Left forelimb (tissue), 1 donor: ENCODE measurements at places on chromosomes 2 and 18.

DNA sequence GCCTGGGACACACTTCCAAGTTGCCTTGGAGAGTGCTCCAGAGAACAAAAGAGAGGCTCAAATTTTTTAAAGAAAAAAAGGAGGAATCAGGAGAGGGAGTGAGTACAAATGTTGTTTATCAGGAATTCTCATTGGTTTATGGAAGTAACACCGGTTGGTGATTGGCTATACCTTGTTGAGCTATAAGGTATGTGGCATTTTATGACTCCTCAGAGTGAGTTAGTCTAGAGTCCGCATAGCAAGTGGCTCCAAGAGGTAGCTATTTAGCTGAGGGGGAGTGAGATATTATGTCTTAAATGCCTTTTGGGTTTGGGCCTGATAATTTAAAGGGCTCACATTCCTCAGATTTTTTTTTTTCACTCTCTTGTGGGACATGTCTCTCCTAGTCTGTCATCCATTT is 85.7 kb downstream of the ARHGEF4 start:
- DNase-seq: no peak

DNA sequence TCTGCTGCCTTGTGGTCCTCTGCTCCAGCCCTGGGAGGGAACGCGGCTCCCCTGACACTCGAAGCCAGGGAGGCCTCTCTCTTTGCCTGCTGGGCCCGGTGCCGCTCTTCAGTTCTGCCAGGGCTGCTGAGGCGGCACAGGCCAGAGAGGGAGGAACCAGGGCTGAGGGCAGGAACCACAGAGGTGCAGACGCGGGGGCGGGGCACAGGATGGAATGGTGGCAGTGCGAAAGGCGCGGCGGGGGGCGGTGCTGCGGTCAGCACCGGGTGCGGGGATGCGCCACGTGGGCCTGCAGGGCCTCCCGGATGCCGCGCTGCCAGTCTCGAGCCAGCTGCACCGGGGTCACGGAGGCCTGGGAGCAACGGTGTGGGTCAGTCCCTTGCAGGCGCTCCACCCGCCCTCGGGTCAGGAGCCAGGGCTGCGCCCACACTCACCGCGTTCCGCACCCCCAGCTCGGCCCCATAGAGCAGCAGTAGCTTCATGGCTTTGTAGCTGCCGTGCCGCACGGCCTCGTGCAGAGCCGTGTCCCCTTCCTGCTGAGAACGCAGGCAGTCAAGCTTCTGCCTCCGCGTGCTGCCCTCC is 4.4 kb downstream of the ANKRD23 start:
- no peak for DNase-seq

GRCh38 chr2:28613186-28613585 is 117.3 kb downstream of the PLB1 start:
- DNase-seq: no peak

GRCh38 chr2:70977605-70978205 is 725 bp upstream of the ANKRD53 start:
- DNase-seq: peak; percentile 28

DNA sequence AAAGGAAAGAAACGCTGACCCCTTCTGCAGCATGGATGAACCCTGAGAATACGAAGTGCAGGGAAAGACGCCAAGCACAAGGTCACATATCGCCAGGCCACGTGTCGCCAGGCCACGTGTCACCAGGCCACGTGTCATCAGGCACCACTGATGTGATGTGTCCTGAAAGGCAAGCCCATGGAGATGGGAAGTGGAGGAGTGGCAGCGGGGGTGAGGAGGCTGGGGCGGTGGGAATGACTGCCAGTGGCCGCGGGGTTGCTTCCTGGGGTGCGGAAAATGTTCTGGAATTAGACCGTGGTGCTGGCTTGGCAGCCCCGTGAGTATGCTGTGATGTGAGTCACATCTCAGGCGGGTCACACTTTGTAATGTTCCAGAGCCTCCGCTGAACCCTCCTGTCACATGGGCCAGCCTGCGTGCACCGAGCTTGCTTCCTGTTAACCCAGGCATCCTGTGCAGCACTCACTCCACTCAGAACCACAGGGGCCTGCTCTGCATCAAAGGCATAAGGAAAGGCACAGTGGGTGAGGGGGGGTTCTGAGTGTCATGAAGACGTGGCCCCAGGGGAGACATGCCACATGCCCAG is 39.0 kb downstream of the SLC66A2 start:
- peak; percentile 65 for DNase-seq

GRCh38 chr2:189234991-189235390 is 55.4 kb upstream of the COL5A2 start:
- no peak for DNase-seq

GRCh38 chr2:71122387-71123298 is 7.4 kb downstream of the MCEE start:
- DNase-seq: no peak

GRCh38 chr18:7415081-7415894 is 151.8 kb upstream of the PTPRM start:
- DNase-seq: no peak

DNA sequence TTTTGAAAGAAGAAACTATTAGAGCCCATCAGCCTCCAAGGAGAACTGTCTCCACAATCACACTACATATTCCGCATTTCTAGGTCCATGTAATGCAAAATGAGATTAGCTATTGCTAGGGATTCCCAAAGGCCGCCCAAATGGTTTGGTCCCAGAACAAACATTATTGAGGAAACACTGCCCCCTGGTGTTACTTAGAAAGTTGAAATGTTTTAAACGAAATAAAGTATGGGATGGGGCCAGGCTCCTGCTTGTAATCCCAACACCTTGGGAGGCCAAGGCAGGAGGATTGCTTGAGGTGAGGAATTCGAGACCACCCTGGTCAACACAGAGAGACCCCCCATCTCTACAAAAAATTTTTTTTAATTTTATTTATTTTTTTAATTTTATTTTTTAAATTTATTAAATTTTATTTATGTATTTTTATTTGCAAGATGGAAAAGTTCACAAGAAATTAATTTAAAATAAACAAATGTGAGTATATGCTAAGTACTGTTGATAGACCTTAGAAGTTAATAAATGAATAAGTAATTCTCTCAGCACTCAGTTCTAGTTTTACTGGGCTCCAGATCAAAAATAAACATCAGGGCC is 5.5 kb downstream of the NHEJ1 start:
- no peak for DNase-seq

- no peak for DNase-seq
Observed at GRCh38 chr18:61466736-61467135, 133.5 kb downstream of the CDH20 start.

GRCh38 chr2:172467382-172467781 is 40.0 kb downstream of the ITGA6 start:
- no peak for DNase-seq

DNA sequence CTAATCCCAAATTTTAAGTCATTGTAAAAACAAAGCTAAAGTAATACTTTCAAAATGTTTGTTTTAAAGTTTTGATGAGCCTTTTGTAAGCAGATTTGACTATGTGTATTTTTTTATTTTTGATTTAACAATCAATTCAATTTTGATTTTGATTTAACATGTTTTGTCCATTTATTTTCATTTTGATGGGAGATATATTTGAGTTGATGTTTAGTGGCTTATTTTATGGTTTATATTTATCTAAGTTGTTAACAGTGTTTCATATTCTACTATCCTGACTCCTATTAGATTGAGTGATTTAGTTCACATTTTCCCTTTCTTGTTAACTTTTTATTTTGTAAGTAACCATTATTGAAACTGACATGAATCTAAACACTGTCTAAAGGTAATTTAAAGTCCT is 44.7 kb downstream of the TMEM18 start:
- DNase-seq: no peak

- DNase-seq: no peak
Observed at GRCh38 chr18:24868311-24868710, 407.9 kb downstream of the HRH4 start.

DNA sequence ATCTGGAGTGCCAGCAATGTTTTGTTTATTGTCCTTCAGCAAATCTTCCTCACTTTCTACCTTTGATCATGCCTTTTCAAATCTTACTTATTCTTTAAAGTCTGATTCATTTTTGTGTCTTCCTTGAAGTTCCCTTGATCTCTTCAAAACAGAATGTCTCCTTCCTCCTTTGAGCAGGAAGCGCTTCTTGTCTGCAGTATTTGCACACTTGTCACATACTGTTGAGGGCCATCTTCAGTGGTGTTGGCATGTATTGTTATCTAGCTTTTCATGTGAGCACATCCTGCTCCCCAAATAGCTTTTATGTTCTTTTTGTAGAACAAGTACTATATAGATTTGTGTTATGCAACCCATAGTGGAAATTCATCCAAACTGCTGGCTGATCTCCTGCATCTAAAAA is 5.9 kb upstream of the CERS6 start:
- no peak for DNase-seq

GRCh38 chr2:165920748-165921147 is 32.8 kb downstream of the TTC21B start:
- no peak for DNase-seq

DNA sequence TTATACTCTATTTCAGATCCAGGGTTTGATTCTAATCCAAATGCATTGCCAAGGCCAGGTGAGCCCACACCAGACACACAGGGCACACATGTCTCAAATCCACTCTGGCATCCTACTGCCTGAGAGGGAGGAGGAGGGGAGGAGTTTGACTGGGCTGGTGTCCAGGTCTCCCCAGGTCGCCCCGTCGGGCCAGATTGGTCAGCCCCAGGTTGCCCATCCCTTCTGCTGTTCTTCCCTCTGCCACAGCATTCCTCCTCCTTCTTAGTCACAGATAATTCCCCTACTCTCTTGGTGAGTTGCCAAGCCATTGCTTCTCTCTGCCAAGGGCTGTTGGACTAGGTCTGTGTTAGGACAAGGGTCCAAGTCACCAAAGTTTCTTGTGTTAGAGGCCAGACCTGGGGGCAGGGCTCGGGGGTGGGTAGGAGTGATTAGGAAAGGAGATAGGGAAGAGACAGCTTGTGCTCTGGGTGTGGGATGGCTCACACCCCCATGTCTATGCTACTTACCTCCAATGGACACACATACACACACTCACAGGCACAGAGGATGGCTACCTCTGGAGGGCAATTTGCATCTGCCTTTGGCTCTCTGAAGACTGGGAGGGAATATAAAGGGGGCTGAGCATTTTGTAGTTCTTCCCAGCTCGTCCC is 2.5 kb upstream of the EGR4 start:
- DNase-seq: no peak

DNA sequence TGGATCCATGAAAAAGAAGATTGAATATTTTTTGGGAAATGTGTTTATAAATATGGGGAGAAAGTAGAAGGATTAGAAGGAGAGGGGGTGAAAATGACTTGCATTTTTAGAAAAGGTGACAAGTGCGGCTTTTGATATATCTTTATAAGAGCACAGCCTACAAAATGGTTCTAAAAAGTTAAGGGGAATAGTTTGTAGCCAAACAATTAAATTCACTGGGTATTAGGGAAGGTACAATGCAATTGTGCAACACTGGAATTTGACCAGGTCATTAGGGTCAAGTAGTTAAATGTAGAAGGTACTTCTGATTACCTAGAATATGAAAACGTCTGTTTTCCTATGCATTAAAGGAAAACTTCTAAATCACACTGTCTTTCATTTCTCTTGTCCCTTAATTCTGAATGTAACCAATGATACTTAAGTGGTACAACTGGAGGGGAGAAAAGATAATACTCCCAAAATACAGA is 44.5 kb upstream of the SERTAD2 start:
- no peak for DNase-seq

DNA sequence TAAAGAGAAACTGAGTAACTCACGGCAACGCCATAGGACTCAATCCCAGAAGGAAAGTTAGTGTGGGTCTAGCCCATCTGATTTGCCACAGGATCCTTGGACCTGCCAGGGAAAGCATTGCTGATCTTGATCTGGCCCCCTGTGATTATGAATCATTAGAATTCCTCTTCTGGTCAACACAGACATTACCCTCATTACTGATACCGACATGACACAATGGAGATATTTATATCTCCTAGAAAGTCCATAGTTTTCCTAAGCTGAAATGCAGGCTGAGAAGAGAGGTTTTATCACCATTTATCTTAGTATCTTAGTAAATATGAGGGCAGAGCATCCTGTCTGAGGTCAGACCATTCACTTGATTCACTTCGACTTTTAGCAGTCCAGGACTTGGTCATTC is 75.5 kb upstream of the CCDC68 start:
- DNase-seq: no peak

DNA sequence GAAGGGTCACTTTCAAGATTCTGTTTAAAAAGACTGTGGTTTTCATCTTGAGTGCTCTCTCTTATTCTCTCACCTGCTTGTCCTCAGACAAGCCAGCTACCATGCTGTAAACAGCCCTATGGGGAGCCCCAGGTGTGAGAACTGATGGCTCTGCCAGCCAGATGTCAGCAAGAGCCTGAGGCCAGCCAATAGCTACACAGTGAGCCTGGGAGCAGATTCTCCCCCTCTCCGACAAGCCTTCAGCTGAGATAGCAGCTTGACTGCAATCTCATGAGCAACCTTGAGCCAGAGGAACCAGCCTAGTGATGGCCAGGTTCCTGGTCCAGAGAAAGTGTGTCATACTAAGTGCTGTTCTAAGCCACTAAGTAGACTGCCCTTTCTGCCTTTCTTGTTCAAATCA is 272.1 kb downstream of the NAPG start:
- no peak for DNase-seq

DNA sequence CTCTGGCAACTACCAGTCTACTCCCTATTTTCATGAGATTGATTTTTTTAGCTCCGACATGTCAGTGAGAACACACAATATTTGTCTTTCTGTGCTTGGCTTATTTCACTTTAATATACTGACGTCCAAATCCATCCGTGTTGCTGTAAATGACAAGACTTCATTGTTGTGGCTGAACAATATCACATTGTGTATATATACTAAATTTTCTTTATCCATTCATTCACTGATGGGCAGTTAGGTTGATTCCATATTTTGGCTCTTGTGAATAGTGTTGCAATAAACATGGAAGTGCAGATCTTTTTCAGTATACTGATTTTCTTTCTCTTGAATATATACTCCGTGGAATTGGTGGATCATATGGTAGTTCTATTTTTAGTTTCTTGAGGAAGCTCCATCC is 5.8 kb upstream of the TTC21B start:
- no peak for DNase-seq

GRCh38 chr2:48519593-48519992 is 10.4 kb upstream of the STON1 start:
- DNase-seq: no peak

DNA sequence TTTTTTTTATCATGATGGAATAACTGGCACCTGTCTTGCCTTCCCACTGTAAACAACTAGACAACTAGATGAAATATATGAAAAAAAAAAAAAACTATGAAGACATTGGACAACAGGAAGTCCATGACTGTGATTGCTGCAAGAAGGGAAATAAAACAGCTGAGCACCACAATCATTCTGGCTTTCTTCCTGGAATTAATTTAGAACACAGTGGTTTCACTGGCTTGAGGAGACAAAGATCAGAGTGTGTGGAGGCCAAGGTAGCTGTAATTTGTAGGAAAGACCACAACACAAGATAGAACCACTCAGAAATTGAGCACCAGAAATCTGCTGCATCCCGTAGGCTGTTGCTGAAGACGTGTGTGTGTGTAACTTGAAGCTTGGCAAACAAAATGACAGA is 121.1 kb upstream of the PID1 start:
- no peak for DNase-seq
